ENCODE measurements at places on chromosomes 16 and 17. TPM values are rescaled to one million over a fixed set of nuclear protein-coding genes. Genes with fewer than 3 reads are reported as not detected.
A peak's percentile ranks its signal among the peaks of the same experiment; 100 is the strongest.

GRCh38 chr16:78742501-78743283 lies 643.2 kb downstream of the WWOX start:
- no peak for DNase-seq

Gene SEPTIN1
- total RNA-seq: not detected

- peak; percentile 98 for DNase-seq
Observed at GRCh38 chr17:45371414-45372324, 54.8 kb upstream of the MAP3K14 start.

GRCh38 chr16:28935924-28936783 lies 4.4 kb downstream of the CD19 start:
- DNase-seq: peak; percentile 76

GRCh38 chr16:22815863-22816262 lies 1.9 kb downstream of the HS3ST2 start:
- DNase-seq: no peak

Gene PPM1E
- total RNA-seq: not detected

Measured in GM23248 (cell line).